ENCODE measurements at places on chromosomes 16 and 17.

DNA sequence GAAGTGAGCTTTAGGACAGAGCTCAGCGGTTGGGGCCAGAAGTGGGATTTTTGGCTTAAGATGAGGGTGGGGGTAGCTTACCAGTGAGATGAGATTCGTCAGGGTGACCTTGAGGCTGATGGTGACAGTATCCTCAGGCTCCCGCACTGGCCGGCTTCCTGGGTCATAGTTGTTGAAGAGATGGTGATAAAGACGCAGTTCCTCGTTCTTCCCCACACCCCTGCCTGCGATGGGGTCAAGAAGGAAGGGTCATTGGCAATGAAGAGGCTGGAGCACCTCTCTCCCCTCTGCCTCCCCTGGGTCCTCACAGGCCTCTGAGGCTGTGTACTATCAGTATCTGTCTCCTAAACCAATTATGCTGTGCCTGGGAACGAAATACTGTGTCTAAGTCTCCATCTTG is 358 bp downstream of the CHRNE start:
- DNase-seq, result no peak

DNA sequence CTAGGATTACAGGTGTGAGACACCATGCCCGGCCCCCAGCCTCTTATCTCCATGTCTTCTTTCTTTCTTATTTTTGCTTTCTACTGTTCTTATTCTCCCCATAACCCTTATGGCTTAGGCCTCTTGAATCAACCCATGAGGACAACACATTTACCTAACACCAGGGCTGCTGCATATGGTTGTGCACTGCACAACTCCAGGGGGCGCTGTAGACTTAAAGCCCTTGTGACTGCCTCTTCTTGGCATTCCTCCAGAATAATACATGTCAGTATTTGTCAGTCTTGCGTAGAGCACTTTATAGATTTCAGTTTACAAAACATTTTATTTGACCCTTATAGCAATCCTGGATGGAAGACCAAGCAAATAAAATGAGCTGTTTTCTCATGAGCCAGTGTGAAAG is 225.0 kb upstream of the SALL1 start:
- no peak for DNase-seq

DNA sequence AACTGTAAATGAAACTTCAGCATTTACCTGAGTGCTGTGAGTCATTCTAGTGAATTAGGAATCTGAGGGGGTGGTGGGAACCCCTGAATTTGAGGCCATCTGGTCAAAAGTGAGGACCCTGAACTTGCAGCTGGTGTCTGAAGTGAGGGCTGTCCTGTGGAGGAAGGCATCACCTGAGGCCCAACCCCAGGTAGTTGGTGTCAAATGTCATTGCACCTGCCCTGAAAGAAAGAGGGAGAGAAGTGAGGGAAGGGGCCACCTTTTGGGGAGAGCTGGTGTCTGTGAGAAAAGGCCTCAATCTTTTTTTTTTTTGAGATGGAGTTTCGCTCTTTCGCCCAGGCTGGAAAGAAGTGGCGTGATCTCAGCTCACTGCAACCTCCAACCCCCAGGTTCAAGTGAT is 12.5 kb upstream of the PRPSAP1 start:
- DNase-seq, result no peak

- no peak for DNase-seq
Measured at GRCh38 chr16:89184933-89185794, 13.6 kb downstream of the CDH15 start.

DNA sequence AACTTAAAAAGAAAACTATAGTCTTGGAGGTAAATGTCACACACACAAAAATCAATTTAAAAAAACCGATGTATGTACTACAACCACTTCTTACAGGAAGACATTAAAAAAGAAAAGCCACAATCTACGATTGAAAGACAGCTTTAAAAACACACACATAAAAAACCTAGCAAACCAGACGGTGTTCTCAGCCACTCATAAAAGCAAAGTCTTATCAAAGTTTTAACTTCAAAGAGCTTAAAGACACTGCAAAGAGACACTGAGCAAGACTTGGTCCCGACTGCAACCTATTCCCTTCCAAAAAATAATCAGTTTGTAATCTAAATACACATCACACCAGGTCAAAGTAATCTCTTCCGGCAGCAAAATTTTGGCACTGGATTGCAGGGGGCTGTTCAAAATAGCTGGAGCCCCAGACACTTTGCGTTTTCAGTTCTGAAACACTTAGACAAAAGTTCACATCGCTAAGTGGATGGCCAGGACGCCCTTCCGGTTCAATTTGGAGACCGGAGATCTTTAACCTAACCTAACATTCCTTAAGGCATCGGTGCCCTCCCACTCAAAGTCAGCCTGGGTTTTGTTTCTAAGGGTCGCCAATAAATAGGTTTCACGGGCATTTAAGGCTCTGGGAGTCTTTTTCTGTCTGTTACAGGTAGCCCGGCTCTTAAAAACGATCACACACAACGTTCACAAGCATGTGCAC is 2.6 kb downstream of the ZCCHC14 start:
- no peak for DNase-seq

DNA sequence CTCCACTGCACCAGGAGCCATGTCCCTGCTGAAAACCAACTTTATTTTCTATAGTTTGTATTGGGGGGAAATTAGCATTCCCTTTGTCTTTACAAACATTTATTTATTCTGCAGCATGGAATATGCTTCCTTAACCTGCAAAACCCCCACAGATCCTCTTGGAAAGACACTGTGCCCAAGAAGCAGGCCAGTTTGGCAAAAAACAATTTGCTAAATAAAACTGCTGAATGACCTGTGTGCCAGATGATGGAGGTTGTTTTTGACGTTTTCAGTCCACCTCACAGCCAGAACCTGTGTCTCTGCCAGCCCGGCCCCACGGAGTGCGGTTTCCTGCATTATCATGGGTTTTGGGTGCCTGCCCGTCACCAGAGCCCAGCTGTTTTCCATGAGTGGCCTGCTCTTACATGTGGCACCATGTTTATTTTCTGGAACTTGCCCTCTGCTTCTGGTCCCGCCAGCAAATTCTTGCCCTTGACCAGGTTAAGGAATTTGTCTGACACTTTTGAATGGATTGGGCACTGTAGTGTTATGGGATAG is 26.4 kb downstream of the ORC6 start:
- DNase-seq, result no peak
